ENCODE measurements at places on chromosomes 7 and 10.

GRCh38 chr10:91742229-91742628 is 56.0 kb upstream of the TNKS2 start:
- no peak for DNase-seq

- DNase-seq: no peak
These were observed 36.4 kb upstream of the DNAJB6 start for GRCh38 chr7:157300369-157300825.

DNA sequence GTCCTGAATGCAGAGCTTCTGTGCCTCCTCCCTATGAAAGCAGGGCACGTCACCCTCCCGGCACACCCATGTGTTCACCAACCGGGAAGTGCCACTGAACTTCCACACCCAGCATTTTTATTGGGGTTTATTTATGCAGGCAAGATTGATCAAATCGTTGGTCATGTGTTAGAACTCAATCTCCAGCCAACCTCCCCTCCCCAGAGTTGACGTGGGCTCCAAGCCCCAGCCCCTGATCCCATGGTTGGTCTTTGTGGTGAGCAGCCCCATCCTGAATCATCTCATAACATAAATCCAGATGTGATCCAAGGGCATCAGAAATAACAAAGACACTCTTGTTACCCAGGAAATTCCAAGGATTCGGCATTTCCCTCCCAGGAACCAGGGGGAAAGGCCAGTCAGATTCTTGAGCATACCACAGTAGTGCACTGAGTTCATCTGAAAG is 151.2 kb downstream of the TPST1 start:
- no peak for DNase-seq

DNA sequence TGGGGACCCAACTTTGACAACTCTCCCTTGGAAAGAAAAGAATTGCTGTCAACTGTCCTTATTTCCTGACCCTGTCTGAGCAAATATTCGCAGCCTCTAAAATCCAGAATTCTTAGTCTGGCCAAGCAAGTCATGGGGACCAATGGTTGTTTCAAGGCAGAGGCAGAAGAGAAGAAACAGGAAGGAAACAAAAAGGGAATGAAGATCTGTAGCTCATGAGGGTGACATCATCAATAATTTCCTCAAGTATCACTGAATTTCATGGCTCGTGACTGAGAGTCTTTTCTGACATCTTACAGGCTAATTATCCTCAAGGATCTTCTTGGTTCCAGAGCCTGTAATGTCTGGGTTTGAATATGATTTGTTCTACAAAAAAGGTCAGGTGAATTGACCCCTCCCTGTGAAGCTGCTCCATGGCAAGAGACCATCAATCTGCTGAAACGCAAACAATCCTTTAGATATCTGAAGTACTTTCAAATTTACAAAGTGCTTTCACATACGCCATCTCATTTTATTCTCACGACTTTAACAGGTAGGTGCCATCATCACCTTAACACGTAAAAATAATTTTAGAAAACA is 5.8 kb downstream of the CDK6 start:
- no peak for DNase-seq

- peak; percentile 30 for DNase-seq
These were observed 28.7 kb downstream of the PNPLA8 start for GRCh38 chr7:108497082-108497725.

DNA sequence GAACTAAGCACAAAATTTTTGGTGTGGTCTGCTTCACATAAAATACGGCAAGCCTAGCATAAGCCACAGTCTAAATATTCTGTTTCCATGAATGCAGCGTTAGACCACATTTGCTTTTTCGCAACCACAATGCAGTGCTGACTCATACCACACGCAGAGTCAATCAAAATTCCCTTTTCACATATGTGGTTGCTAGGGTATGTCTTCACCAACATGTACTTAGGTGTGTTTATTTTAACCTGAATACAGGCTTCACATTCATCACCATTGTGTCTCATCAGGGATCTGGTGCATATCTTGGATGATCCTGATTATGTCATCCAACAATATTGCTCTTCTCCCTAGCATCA is 90.8 kb downstream of the CHN2 start:
- peak; percentile 44 for DNase-seq

GRCh38 chr10:124518366-124518765 is 56.7 kb downstream of the LHPP start:
- DNase-seq: no peak

DNA sequence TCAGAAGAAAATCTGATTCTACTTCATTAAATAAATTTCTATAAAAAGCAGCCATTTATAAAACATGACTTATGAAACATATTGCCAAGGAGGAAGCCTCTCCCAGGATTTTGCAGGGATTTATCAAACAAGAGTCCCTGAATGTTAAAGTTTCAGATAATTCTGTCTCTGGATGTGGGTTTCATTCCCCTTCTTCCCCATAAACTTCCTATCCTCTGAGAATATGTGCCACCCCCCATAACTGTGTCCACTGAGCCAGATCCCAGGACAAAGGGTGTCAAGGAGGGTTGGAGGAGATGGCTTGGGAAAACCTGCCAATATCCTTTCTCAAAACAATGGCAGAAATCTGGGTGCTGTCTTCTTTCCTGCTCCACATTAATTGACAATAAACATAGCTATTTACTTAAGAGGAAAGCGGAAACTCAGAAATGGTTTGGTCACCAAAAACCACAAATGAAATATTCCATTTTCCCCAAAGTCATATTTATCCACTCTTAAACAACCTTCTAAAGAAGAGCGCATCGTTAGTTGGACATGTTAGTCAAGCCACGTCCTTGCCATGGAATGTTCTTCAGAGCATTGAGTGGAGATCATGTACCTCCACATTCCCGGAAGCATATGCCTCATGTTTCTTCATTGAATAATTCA is 54.3 kb upstream of the AKR1E2 start:
- no peak for DNase-seq

DNA sequence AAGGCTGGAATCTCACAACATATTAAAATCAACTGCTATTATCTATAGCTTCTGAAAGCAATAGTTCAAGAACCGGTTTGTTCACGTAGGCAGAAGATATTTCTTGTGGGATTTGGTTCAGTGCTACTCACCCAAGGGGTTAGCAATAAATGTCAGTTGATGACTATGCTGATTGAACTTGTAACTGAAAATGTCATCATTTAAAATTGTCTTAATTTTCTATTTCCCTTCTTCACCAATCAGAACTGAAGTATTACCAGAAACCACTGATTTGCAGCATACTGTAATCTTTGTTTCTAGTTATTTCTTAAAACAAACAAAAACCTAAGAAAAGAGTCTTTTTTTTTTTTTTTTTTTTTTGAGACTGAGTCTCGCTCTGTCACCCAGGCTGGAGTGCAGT is 46.1 kb downstream of the CPEB3 start:
- DNase-seq: no peak

DNA sequence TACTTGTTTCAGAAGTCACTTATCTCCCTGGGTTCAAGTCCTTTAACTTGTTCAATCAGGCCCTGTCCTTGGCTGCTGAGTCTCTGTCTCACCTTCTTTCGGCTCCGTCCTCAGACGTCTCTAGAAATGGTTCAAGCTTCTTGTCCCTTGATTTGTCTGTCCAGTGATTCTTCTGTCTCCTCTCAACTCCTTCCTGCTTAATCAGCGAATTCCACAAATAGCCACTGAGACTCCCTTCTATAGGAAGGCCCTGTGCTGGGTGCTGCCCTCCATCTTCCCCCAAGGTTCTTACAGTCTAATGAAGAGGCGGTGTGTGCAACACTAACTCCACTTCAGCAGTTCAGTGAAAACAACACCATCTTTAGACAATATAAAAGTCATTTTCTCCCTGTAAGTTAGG is 12.7 kb downstream of the FAM241B start:
- DNase-seq: no peak

DNA sequence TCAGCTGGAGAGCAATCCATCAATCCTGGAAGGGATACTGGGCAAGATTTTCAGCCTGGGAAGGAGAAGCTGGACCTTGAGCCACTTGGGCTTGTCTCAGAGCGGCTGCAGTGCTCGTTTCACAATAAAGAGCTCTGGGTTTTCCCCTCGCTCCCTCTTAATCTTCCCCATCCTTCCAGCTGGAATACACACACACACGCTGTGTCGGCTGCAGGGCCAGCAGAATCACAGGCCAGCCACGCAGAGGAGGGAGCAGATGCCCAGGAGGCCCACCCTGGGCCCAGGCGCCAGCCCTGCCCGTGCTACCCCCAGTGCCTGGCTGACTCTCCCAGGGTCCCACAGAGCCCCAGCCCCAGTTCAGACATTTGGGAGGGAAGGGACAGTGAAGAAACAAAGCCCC is 255.1 kb downstream of the TNS3 start:
- no peak for DNase-seq

GRCh38 chr10:88316292-88316861 is 266.7 kb downstream of the RNLS start:
- no peak for DNase-seq

- no peak for DNase-seq
These were observed 24.6 kb upstream of the RHBDD2 start for GRCh38 chr7:75854233-75854632.

DNA sequence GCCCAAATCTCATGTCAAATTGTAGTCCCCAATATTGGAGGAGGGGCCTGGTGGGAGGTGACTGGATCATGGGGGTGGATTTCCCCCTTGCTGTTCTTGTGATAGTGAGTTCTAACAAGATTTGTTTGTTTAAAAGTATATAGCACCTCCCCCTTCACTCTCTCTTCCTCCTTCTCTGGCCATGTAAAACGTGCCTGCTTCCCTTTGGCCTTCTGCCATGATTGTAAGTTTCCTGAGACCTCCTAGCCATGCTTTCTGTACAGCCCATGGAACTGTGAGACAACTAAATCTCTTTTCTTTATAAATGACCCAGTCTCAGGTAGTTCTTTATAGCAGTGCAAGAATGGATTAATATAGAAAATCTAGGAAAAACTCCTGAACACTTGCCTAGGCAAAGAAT is 202.1 kb upstream of the SLC26A5 start:
- DNase-seq: no peak

- no peak for DNase-seq
These were observed 10.6 kb downstream of the RPA3 start for GRCh38 chr7:7707806-7708205.

- DNase-seq: peak; percentile 71
These were observed 65.3 kb downstream of the PDIA4 start for GRCh38 chr7:148962823-148963582.

DNA sequence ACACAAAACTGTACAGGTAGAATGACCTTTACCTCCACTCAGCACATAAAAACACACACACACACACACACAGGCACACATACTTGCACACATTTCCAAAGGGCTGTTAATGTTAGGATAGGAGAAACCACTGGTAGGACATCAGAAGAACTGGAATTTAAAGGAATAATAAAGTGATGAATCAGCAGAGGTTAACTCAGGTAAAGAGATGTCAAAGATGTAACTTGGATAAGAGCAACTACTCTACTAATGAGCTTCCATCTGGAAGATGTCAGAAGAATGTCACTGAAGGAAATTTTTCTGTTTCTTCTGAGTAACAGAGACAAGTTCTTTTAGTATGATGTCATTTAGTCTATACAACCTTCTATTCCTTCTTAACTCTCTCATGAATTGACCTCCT is 26.4 kb upstream of the GPR37 start:
- no peak for DNase-seq

- DNase-seq: peak; percentile 11
These were observed 137.1 kb upstream of the UNC5B start for GRCh38 chr10:71075086-71075758.

DNA sequence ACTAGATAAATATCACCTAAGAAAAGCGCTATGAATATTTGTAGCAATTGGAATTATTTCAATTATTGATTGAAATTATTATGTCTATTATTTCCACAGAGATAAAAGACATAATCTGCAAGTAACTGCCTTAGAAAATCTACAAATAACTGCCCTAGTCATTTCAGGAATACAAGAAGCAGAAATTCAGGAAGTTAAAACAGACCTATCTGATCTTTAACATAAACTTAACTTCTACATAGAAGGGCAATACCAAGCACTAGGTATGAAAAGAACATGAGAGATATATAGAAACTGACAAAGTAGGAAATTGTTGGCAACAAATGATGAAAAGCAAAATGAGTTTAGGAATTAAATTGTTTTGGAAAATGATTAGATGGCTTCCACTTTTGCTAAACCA is 31.8 kb upstream of the AKR1B10 start:
- DNase-seq: no peak

- DNase-seq: no peak
These were observed 40.4 kb downstream of the INSIG1 start for GRCh38 chr7:155337946-155338631.

DNA sequence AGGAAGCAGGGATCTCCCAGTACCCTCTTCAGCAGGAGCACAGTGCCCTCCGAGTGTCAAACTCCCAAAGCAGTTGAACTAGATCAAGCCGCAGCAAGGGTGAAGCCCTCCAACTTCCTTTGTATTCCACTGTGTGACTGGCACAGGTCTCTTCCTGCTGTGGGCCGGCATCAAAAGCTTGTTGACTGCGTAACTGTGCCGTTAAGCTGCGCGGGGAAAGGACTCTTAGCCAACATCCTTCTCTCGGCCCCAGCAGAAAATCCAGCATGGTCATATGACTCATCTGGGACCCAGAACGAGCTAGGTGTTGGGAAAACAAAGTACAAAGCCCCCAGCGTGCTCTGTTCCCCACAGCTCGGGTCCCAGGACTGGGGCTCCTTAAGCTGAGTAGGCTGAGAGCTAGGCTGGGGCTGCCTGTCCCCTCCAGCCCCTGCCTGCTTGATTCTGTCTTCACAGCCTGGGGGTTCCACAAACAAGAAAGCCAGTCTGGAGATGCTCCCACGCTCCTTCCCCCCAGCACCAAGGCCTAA is 52.2 kb downstream of the COL17A1 start:
- DNase-seq: no peak

GRCh38 chr10:114691442-114691941 is 33.4 kb upstream of the ABLIM1 start:
- no peak for DNase-seq

All from CD4-positive, alpha-beta T cell treated with Interleukin-15 for 1 hour (primary cell).